Umbilical cord (tissue), 2 donors: ENCODE measurements at places on chromosomes 4 and X. TPM values are rescaled to one million over a fixed set of nuclear protein-coding genes. Genes with fewer than 3 reads are reported as not detected.

- DNase-seq: no peak
Measured at GRCh38 chr4:100489305-100489704, 28.5 kb downstream of the EMCN start.

DNA sequence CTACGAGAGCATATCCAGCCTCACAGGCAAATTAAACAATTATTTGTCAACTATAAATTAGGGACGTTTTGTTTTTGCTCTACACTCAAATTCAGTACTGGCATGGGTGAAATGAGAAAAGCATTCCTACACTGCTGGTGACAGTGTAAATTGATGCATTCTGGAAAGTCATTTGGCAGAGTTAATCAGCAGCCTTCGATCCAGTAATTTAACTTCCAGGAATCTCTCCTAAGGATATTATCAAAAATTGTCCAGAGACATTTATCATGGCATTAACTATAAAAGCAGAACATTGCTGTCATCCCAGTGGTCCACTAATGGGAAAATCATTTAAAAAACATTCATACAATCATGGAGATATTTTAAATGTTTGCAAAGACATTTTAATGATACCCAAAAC, 67.5 kb upstream of the MMAA start:
- no peak for DNase-seq

DNA sequence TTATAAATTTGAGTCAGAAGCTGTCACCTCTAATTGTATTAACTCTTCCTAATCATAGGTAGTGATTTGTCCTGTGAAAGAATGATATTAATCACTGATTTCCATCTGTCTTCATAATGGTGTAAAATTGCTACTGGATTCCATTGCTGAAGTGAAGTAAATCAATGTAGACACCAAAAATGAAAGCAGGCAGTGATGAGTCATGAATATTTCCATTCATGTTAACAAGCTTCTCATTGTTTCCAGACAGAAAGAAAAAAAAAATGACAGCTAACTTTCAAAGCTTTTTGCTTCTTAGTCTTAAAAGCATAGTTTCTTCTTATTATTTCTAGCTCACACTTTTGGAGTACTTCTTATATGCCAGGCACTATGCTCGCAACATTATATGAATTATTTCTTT, 21.5 kb downstream of the FAM114A1 start:
- peak; percentile 48 for DNase-seq

DNA sequence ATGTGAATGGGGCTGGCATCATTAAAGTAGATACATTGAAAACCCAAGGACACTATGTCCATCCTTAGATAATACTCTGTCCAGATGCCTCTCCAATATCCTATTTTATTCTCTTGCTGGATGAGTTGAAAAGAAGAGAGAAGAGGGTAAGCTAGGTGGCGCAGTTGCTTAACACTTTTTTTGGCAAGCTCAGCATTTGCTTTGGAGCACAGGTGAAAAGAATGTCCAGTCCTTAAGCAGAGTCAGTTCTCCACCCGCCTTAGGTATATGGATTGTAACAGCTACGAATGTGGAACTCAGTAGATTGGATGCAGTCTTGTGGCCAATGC, 208.4 kb downstream of the NWD2 start:
- peak; percentile 71 for DNase-seq

- DNase-seq: peak; percentile 13
Measured at GRCh38 chr4:74378573-74378972, 13.6 kb downstream of the EREG start.

DNA sequence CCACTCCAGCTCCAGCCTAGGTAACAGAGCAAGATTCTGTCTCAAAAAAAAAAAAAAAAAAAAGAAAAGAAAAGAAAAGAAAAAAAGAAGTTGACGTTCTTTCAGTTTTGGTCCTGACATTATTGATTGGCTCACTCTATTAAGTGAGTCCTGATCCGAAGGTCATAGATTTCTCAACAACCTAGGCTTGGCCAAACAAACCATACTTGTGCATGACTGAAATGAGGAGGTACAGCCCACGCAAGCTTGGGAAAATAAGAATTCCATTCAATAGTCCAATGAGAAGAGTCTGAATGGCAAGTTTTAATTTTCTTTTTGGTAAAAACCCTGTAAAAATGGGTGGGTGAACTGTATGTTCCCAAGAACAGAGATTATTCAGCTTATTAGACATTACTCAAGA, 3.2 kb upstream of the ETNPPL start:
- no peak for DNase-seq

- DNase-seq: no peak
Measured at GRCh38 chr4:85833302-85833701, 358.4 kb downstream of the ARHGAP24 start.

DNA sequence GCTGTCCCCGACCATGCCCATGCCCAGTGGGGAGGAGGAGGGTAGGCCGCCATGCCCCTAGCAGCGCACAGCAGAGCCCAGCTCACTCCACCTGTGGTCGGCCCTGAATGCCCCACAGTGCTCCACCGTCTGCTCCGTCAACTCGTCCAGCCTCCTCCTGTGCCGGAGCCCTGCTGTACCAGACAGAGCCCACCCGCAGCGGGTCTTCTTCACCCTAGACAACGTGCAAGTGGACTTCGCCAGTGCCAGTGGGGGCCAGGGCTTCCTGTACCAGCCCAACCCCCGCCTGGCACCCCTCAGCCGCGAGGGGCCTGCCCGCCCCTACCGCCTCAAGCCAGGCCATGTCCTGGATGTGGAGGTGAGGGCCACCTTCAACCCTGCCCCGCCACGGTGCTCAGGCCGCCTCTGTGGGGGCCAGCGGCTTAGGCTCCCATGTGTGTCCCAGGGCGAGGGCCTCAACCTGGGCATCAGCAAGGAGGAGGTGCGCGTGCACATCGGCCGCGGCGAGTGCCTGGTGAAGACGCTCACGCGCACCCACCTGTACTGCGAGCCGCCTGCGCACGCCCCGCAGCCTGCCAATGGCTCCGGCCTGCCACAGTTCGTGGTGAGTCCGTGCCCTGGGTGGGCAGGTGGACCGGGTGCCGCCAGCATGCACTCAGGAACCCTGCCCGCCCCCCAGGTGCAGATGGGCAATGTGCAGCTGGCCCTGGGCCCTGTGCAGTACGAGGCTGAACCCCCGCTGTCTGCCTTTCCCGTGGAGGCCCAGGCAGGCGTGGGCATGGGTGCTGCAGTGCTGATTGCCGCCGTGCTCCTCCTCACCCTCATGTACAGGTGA, 6.9 kb upstream of the SRPK3 start:
- DNase-seq: no peak

DNA sequence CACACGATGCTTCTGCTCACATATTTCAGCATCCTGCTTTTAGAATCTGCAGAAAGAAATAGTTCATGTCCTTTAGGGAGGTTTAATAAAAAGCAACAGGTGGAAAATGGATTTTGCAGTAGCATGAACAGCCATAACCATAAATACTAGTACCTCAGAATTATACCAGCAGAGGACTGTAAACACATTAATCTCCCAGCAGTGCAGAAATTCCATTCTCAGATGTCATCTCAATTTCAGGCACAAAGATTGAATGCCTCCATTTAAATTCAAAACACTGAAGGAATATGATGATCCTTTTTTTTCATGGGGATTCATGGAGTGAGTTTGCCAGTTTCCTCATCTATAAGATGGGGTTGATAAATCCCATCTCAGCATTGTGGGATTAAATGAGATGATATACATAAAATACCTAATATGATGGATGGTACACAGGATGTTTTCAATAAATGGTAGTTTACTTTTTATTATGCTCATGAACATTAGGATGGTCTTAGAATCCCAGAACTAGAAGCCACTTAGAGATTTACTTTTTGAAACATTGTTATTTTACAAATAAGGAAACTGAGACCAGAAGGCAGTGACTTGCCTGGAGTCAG, 566 bp upstream of the LIMCH1 start:
- no peak for DNase-seq

DNA sequence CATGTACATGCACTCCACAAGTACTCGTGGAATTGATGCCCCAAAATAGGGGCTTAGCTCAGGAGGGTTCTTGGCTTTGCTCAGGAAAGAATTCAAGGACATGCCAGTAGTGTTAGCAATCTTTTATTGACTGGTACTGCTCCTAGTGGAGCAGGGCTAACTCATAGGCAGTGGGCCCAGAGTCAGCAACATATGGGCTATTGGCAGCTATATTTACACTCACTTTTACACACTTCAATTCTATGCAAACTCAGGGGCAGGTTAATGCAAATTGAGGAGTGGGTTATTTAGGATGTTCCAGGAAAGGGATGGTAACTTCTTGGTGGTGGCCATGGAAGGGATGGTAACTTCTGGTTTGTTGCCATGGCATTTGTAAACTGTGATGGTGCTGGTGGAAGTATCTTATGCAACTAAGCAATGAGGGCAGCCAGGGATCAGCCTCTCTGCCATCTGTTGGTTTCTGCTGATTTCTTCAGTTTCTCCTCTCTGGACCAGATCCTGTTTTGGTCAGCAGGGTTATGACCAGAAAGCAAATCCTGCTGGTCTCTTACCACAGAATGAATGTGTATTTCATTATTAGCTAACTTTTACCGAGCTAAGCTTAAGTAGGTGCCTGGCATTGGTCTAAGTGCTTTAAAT, 69.2 kb upstream of the FAT1 start:
- DNase-seq: no peak

- no peak for DNase-seq
Measured at GRCh38 chrX:105910563-105911105, 88.3 kb downstream of the NRK start.

DNA sequence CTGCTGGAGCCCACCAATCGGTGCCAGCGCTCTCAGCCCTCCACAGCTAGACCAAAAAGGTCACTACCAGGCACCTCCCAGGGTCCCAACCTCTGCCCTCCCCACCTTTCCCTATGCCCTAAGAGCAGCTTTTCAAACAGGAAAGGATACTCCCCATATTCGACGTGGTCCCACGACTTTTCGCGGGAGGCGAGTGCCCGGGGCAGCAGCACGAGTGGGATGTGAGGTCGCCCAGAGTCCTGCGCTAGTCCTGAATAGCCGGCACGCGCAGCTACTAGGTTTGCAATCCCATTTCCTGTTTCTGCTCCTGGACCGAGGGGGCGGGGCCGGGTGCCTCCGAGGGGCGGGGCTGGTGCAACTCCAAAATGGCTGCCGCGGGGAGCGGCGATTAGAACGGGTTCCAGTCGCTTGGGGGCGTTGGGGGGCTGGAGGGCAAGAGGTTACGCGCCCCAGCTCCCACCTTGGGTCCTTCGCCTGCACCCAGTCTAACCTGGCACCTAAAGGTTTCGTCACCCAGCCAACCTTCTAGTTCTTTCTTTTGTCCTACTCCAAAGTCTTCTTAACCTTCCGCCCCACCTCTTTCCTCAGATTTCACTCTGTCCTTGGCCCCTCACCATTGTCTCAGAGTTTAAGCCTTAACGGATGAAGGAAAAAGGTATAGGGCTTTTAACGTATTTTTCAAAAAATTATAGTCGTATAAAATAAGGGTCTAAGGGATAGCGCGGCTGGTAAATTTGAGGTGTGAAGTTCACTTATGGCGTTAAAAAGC, 85.0 kb upstream of the TENT5D start:
- DNase-seq: peak; percentile 7

DNA sequence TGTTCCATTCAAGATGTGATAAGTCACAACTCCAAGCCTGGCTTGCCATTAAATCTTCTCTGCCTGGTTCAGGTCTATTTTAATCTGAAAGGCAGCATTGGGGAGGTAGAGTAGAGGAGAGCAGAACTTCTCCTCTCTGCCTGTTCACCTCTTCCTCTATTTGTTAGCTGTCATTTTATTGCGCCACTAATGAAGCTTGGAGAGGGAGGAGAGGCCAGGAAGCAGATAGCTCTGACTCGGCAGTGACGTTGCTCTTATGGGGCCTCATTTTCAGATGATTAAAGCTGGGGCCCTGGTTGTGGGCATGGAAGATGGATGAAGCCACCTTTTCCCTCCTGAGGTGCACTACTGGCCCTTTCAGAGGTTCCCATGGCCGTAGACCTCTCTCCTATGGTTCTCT, 207.3 kb downstream of the MID1IP1 start:
- no peak for DNase-seq

DNA sequence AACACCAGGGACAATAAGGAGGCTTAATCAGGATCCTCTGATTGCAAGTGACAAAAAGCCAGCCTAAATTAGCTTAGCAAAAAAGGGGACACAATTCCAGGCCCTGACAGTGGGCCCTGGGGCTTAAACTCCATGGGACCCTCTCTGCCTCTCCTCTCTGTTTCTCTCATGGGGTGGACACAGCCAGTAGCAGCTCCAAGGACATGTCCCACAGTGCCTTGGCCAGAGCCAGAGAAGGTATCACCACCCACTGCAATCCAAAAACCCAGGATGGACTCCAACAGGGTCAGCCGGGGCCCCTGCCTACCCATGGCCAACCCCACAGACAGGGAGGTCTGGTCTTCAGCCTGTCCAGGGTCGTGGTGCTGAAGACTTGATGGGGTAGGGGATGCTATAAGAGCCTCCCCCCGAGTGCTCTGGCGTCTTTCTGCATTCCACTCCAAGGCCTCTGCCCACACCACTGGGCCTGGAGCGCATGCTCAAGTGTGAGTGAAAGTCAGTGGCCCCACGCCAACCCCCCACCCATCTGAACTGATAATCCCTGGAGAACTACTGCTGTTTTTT, 19.7 kb upstream of the PPP2R2C start:
- DNase-seq: no peak

Gene RPA4
- 3.4 TPM for total RNA-seq

Gene KIAA0232
- 27.9 TPM for total RNA-seq

Gene CENPVL1
- not detected for total RNA-seq

Gene AFP
- total RNA-seq: 0.72 TPM

Gene STOX2
- 17.6 TPM for total RNA-seq

Gene PPA2
- total RNA-seq: 48.2 TPM
